Activated T-helper 2 cell treated with anti-CD3 and anti-CD28 coated beads, Interferon-gamma antibody, Interleukin-2, Interleukin-4, amounts not matched to agents 10 μg/mL and 5 μg/mL and 100 μg/mL, durations not matched to agents 14 hours and 24 hours and 36 hours (primary cell): ENCODE measurements at places on chromosomes 1 and 21. TPM values are rescaled to one million over a fixed set of nuclear protein-coding genes. Genes with fewer than 3 reads are reported as not detected.

Gene CA14
- not detected in 2 replicates for total RNA-seq

Gene BSND
- not detected in 2 replicates for total RNA-seq

DNA sequence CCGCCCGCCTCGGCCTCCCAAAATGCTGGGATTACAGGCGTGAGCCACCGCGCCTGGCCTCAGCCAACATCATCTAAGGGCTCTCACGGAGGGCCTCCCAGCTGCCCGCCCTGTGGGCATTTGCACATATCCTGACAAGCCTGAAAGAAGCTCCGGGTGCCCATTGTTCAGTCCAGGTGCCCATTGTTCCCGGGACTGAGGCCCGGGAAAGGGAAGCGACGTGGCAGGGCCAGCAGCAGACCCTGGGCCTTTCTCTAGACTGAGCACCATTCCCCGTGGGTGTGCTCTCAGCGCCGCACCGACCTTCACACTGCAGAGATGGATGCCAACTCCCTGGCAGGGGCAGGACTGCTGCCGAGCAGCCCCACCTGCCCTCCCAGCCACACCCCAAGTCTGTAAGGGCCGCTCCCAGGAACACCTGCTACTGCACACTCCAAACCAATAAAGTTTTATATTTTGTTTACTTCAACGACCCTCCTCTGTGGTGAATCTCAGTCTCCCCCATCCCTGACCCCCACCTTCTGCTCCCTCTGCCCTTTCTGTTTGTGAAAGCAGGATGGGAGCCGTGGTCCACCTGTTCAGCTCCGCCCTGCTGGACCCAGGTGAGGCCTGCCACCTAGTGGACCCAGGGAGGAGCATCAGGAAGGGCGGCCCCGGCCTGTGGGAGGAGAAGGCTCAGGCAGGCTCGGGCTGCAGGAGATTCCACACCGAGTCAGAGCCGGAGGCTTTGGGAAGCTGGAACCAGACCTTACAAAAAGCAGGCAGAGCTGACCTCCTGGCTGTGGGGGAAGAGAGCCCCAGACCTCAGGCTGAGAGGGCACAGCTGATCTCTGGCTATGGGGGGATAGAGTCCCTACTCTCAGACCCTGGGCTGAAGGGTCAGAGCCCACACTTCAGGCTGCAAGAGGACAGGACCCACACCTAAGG, 1.1 kb upstream of the TMEM82 start:
- DNase-seq, result peak; percentile 58

DNA sequence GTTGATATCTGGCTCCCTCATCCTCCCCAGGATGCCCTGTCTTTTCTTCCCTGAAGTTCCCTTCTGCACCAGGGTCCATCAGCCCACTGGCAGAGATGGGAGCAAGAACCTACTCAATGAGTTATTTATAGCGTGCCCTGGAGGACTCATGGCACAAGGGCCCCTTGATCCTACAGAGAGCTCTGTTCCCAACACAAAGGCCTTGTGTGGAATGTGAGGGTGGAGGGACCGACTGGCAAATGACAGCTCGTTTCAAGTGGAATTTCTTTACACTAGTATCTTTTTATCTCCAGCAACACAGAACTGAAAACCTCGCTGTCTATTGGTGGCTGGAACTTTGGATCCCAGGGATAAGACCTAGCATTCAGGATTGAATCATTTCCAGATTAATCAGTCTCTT, 22.4 kb downstream of the CHI3L2 start:
- DNase-seq, result no peak

Gene SPATA1
- 1.4 and 1.5 TPM in 2 replicates for total RNA-seq

- no peak for DNase-seq
Measured at GRCh38 chr1:214573386-214574318, 22.2 kb upstream of the PTPN14 start.

DNA sequence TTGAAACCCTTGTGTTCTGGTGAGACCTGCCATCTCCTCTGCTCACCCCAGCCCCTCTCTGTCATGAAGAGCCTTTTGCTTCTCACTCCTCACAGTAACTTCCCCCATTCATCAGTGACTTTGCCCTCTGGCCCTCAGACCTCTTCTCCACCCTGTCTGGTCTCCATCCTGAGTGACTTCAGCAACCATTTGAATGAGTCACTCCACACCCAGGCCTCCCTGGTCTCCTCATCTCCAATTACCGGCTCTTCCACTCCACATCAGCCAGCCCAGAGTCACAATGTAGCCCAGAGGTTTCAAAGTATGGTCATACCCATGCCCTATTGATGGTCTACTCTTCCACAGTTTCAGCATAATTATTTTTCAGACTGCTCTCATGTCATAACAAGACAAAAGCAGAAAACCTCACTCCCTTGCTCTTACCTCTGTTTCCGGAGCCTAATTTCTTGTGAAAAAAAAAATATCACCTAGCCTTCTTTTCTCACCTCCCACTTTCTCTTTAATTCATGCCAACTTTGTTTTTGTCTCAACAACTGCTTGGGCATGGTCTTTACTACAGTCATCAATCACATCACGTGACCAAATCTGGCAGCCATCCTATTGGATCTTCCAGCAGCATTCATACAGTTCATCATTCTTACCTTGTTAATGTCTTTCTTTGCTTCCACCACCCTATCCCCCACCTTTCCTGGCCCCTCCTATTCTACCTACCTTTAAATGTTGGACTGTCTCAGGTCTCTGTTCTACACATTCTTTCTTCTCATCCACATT, 35.6 kb upstream of the NEK7 start:
- DNase-seq, result no peak

Gene PLA2G2D
- total RNA-seq, result 0.09 TPM in 1 of 2 replicates, not detected in the other

DNA sequence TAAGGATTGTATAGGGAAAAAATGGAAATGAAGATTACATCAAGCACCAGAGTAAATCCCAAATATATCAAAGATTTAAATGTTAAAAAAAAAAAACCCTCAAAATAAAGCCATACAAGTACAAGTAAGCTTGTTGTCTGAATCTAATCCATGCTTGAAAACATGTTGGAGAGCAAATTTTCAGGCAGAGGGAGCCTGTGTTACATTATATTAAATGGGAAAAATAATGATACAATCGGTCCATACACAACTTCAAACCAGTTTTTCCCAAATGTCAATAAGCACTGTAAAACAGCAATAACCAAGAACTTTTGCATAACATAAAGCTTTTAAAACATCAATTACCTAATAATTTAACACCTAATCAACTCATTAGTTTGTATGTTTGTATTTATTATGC, 949.4 kb upstream of the ADGRL4 start:
- DNase-seq, result no peak

- DNase-seq, result no peak
Measured at GRCh38 chr1:3904006-3904842, 4.2 kb upstream of the C1orf174 start.

Gene TMEM61
- total RNA-seq, result 0.16 TPM in 1 of 2 replicates, not detected in the other

- DNase-seq, result no peak
Measured at GRCh38 chr1:25001125-25001915, 71.2 kb upstream of the RUNX3 start.

DNA sequence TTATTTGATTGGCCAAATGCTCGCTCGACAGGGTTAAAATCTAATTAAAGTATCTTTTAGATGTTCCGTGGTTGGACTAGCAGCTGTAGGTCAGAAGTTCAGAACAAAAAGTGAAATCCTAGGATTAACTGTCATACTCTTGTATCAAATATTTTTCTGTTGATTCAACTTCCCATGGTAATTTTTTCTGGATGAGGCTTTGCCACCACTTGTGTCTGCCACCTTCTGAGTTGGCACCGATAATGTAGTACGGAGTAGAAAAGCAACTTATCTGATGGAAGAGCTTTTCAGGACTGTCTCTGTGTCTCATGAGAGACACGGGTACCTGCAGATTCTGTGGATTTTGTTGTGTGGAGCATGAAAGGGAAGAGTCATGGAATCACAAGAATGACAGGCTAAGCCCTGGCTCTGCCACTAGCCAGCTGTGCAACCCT, 44.6 kb upstream of the CNN3 start:
- no peak for DNase-seq

DNA sequence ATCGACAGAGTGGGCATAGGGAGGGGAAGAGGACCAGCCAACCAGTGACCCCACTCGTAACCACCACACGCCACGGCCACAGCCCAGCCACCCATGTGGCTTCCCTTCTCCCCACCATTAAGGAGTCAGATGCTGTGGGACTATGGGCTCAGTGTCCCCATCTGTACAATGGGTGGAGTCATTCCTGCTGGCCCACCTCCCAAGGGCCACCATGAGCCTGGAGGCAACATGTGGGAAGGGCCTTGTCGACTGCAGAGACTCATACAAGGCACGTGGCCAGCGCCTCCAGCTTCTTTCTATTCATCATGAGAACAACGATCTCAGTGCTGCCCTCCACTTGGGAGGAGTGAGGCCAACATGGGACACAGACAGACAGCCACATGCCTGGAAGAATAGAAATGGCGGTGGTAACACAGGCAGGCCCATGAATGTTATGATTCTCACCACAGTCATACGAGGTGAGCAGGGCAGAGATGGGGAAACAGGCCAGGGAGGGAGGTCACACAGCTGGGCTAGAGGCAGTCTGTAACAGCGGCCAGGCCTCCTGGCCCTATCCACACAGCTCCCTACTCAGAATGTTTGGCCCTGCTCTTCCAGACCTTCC, 16.1 kb downstream of the LRP8 start:
- DNase-seq, result no peak

DNA sequence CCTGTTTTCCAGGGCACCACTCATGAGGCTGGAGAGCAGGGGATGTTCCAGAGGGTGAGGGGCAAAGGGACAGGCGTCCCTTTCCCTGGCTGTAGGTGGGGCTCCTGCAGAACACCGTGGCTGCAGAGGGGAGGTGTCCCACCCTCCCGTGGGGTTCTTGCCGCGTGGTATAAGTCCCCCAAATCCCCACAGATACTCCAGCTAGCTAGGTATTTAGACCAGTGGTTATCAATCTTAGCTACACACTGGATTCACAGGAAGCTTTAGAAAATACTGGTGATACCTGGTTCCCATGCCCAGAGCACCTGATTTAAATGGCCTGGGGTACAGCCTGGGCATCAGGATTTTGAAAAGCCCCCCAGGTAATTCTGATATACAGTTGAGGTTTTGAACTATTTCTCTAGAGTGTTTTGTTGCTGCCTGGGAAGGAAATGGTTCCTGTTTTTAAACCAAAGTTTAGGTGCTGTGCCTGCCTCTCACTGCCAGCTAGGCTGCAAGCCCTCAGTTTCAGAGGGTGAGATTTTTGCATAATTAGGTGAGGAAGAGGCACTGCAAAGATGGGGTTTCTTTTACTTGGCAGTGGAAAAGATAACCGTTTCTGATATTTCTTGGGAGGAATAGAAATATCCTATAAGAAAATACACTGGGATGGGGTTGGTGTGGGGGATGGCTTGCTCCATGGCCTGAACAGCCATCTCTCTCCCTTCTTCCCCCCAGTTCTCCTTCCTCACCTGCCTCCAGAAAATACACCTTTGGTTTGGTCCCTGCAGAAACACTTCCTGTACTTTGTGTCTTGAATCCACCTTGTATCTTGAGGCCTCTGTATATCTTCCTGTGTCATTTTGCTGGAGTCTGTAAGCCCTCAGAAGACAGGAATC, 51.7 kb downstream of the RASSF5 start:
- no peak for DNase-seq

GRCh38 chr1:30990591-30990990, 74.9 kb downstream of the PUM1 start:
- DNase-seq, result no peak

DNA sequence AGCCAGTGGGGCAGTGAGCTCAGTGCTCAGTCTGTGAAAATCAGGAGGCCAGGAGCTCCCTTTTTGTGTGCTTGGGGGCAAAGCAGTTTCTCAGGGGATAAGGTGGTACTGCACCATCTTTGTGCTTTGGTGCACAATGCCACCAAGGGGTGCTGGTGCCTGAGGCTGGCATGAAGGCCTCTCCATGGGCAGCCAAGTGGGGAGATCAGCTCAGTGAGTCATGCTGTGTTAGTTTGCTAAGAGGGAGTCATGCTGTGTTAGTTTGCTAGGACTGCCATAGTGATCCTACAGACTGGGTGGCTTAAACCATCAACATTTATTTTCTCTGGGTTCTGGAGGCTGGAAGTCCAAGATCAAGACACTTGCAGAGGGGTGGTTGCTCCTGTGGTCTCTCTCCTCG, 428.1 kb downstream of the PRDM2 start:
- no peak for DNase-seq

GRCh38 chr1:11761988-11762406, at the start of gene C1orf167:
TSS of gene C1orf167 (plus strand) at chr1:11762193. CDS start at chr1:11764401, 2,208 bp downstream.
- peak; percentile 22 for DNase-seq

GRCh38 chr1:190477762-190478148, at the start of gene BRINP3:
TSS of gene BRINP3 (minus strand) at chr1:190477864.
- no peak for DNase-seq

GRCh38 chr1:2580691-2581090, 5.9 kb upstream of the PRXL2B start:
- no peak for DNase-seq

- DNase-seq, result no peak
Measured at GRCh38 chr1:206737729-206738201, 32.8 kb upstream of the IL19 start.

DNA sequence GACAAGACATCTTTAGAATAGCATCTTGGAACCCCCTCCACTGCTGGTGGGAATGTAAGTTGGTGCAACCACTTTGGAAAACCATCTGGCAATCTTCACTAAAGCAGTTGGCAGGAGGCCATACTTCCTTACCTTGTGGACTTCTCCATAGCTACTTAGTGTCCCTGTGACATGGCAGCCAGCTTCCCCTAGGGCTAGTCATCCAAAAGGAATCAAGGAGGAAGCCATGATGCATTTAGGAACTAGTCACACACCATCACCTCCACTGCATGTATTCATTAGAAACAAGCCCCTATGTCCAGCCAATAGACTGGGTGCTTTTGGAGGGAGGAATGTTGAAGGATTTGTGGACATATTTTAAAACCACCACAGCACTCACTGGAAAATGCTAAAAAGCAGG, 19.9 kb downstream of the MX2 start:
- DNase-seq, result no peak

DNA sequence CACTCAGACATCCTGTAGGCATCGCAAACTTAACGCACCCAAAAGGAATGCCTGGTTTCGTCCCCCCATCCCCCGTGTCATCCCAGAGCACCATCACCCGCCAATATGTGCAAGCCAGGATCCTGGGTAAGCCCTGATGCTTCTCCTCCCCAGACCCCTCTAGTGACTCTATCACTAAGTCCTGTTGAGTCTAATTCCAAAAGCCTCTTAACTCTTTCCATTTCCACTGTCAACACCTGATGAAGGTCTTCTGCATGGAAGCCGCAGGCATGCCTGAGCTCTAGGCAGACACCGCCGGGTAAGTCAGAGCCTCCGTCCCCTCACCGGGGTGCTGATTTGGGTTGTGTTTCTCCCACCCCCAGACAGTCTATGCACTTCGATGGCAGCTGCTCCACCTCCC, 5.3 kb upstream of the ADARB1 start:
- DNase-seq, result no peak

- DNase-seq, result no peak
Measured at GRCh38 chr1:196385109-196385508, 223.1 kb downstream of the KCNT2 start.

- DNase-seq, result no peak
Measured at GRCh38 chr1:77081834-77082233, 137.4 kb downstream of the PIGK start.
